ENCODE measurements at places on chromosomes 3 and 15.
A peak's percentile ranks its signal among the peaks of the same experiment; 100 is the strongest.

DNA sequence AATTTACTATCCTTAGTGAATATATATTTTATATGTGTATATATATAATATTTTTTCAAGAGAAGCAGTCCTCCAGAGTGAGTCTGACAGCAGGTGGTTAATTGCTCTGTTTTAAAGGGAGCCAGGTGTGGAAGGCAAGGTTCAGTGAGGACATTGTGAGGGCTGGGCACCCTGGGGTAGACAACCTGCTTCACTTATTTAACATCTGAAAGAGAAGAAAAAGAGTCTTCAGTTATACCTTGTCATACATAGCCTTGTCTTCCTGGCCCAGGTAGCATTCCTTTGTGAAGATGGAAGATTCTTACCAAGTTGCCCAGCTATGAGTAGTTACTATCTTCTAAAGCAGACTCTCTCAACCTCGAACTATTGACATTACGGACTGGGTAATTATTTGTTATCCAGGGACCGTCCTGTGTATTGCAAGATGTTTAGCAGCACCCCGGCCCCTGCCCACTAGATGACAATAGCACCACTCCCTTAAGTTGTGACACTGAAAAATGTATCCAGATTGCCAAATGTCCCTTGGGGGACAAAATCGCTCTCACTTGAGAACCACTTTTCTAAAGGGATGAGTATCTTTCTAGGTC, 336.0 kb upstream of the TRIM42 start:
- no peak for DNase-seq

DNA sequence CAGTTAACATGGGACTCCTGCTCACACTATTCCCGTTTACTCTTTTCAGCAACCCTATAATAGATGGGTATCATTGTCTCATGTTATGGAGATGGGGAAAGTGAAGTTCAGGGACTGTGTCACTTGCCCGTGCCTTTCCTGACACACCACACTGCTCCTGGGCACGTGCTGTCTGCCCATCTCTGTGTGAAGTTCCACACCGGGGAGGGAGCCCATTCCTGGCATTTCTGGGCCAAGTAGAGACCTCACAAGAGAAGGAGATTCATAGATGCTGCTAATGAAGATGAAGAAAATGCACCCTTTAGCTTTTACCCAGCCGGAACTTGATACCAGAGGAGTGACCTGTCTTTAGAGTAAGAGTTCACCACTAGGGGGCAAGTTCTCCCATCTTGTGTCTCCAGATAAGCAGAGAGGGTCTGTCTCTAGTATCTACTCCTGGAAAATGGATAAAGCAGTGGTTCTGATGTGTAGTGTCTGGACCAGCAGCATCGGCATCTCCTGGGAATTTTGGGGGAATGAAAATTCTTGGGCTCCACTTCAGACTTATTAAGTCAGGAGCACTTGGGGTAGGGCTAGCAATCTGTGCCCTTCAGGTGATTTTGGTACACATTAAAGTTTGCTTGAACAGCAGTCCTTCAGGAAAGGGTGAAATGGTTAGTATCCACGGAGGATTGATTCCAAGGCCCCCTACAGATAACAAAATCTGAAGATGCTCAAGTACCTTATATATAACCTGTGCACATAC, 2.0 kb upstream of the TOPBP1 start:
- no peak for DNase-seq

DNA sequence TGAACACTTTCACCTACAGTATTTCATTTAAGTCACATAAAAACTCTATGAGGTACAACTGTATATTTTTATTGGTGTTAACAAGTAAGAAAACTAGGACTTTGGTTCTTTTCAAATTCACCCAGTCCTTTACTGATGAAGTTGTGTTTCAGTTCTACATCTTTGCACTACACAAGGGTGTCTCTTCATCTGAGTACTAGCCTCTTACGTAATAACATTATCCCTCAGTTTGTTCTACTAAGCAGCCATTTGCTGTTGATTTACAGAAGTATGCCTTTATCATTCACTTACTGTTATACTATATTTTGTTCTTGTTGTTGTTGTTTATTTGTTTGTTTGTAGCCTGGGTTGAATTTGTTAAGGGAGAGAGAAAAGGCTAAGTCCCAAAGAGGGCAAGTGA, 311.9 kb downstream of the PLOD2 start:
- DNase-seq, result no peak

DNA sequence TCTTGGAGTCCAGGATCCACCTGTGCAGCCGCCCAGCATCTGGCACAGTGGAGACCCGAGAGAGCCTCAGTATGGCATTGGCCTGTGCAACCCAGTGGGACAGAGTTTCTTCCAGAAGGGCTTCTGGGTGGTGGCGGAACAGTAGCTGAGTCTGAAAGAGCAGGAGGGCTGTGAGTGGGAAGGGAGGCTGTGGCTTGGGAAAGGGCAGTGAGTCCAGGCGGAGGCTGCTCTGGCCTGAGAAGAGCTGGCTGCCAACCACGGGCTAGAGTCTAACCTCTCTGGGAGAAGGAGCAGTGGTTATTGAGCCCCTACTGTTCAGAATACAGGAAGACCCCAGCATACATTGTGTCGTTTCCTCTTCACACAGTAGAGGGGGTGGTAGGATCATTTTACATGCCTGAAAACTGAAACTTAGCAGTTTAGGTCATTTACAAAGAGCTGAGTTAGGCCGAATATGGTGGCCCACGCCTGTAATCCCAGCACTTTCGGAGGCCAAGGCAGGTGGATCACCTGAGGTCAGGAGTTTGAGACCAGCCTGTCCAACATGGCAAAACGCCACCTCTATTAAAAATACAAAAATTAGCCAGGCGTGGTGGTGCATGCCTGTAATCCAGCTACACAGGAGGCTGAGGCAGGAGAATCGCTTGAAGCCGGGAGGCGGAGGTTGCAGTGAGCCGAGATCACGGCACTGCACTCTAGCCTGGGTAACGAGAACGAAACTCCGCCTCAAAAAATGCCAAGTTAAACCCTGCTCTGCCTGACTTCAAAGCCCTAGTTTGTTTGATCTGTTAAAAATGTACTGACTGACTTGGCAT, 3.2 kb downstream of the AEN start:
- no peak for DNase-seq

GRCh38 chr15:94324117-94324826, 92.9 kb downstream of the MCTP2 start:
- DNase-seq, result peak; percentile 30

- DNase-seq, result no peak
Observed at GRCh38 chr3:130260918-130261317, 84.6 kb upstream of the COL6A5 start.

- DNase-seq, result no peak
Observed at GRCh38 chr3:57152151-57153143, 12.7 kb downstream of the IL17RD start.

DNA sequence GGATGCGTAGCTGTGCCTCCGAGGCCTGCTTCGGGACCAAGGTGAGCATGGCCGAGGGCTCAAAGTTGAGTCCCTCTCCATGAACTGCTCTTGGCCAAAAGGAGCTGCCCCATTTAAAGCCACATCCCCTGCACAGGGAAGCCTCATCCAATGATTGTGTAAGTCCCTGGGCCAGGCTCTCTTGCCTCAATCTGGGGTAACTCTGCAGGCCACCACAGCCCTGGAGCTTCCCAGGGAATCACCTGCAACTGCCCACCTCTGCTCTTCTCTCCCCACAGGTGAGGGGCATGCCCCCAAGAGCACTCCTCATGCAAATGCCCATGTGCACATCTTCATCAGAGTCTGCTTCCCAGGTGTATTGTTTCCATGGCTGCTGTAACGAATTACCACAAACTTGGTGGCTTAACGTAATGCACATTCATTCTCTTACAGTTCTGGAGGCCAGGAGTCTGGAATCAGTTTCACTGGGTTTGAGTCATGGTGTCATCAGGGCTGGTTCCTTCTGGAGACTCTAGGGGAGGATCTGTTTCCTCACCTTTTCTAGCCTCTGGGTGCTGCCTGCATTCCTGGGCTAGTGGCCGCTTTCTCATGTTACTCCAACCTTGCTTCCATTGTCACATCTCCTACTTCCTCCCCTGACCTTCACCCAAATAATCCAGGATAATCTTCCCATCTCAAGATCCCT, 25.0 kb upstream of the LOXL1 start:
- DNase-seq, result no peak

GRCh38 chr3:107193116-107193515, 184.1 kb upstream of the CCDC54 start:
- DNase-seq, result no peak

Measured in stimulated activated CD8-positive, alpha-beta memory T cell treated with anti-CD3 and anti-CD28 coated beads, Interleukin-4, amount 100 ng/mL, for 1 hour (primary cell).